NCI-H1105 treated with DMSO at 0.1 percent for 48 hours (cell line): ENCODE measurements at places on chromosomes 2 and 18.

DNA sequence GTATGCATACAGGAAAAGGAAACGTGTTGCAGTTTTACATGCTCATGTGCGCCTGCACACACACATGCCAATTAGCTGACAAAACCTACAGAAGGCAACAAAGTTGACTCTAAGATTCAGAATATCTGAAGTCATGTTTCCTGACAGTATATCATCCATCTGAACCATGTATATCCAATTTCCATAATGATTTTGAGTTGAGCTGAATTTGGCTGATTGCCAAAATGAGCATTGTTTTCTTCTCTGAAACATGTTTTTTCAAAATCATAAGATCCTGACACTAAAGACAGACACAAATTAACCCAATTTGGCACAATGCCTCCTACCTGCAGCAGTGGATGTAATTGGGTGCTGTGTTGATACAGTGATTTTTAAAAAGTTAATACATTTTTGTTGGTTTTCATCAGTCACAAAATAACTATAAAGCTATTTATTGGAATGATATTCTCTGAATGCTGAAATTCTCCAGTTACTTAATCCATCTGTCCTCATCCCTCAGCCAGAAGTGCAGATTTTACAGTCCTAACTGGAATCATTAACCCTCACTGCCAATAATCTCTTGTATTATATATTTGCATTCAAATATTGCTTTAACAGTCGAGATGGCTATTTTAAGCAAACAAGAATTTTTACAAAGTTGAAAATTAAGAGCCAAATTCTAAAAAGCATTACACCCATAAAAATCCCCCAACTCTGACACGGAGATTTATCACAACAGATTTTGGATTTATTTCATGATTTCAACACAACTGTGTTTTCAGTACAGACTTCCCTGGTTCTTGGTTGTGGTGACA is 161.7 kb upstream of the LMAN1 start:
- peak; percentile 78 for DNase-seq

DNA sequence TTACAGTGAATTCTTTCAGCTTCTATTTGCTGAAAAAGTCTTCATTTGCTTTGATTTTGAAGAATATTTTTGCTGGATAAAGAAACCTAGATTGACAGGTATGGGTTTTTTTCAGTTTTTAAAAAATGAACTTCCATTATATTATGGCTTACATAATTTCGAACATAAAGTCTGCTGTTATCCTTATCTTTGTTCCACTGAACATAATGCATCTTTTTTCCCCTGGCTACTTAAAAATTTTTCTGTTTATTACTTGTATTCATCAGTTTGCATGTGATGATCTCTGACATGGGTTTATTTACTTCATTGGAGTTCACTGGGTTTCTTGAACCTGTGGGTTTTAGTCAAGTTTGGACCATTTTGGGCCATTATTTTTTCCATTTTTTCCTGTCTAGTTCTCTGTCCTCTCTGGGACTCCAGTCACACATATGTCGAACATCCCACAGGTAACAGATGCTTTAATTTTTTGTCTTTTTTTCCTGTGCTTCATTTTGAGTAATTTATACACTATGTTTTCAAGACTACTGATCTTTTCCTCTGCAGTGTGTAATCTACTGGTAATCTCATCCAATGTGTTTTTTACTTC is 33.1 kb downstream of the SEC11C start:
- DNase-seq = peak; percentile 26

DNA sequence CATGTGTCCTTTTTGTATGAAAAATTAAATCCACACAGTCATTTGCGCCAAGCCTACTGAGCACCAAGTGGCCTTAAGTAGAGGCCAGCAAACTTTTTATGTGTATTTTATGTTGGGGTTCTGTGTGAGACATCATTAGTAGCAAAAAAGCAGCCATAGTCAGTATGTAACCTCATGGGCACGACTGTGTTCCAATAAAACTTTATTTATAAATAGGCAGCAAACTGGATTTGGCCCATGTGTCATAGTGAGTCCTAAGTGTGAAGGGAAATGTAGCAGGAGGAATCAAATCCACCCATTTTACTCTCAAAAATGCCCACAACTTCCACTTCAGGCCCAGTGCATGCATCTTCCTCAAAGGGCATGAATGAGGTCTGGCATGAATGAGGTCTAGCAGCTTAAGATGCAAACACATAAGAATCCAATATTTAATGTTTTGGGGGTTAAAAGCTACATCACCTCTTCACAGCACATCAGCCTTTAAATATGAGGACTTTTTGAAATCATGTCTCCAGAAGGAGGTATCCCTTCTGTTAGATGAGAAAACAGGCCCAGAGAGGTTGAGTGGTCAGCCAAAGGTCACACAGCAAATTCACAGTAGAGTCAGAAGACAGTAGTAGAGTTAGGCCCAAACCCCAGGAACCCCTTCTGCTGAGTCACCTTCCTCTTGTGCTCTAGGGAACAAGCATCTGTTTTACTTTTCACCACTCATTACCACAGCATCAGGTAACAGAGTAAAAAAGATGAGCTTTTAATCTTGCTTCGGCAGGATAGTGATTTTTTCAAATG is 45.6 kb downstream of the MREG start:
- DNase-seq = no peak

DNA sequence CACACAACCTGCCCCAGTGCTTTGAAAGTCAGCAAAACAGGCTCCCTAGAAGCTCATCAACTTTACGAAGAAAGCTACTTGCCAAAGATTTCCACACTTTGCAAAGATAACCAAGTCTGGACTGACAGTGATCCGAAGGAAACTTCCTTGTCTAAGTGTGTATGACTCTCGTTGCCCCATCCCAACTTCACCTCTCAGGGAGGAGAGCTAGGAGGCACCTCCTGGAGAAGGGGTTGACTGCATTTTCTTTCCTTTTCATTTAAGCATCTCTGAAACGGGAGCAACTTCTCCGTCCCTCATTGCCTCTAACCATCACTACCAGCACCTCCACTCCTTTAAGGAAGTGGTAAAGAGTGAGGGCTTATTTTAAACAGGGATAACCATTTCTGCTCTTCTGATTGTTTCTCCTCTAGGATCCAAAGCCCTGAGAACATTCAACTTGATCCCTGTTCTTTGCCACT is 7.0 kb downstream of the ZEB2 start:
- no peak for DNase-seq

- DNase-seq = no peak
Measured at GRCh38 chr18:22670914-22671313, 253.2 kb upstream of the CTAGE1 start.

DNA sequence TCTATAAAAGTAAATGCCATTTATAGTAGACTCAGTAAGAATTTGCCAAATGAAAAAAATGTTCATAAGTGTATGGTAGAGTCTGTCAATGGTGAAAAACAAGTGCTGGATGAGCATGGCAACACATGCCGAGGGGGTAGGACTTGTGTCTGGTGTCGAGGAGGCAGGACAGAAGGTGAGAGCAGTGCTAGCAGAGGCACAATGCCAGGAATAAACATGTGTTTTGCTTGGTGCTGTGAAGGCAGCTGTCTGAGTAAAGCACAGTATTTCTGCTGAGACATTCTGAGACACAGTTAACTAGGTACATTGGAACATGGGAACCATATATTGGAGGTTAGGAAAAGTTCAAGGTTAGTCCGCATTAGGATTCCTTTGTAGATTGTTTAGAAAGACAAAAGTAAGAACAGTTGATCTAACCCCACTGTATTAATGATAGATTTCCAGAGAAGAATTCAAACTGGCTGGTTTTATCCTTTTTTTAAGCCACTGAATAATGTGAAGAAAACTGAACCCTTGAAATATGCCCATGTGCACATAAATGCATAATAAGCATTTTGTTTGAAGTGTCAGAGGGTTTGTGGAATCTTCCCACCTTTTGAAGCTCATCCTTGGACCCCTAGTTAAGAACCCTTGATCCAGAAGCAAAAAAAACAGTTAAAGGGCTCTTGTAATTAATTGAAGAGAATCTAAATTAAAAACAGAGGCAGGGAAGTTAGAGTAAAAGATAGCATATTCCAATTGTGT is 7.1 kb downstream of the RBM45 start:
- no peak for DNase-seq

DNA sequence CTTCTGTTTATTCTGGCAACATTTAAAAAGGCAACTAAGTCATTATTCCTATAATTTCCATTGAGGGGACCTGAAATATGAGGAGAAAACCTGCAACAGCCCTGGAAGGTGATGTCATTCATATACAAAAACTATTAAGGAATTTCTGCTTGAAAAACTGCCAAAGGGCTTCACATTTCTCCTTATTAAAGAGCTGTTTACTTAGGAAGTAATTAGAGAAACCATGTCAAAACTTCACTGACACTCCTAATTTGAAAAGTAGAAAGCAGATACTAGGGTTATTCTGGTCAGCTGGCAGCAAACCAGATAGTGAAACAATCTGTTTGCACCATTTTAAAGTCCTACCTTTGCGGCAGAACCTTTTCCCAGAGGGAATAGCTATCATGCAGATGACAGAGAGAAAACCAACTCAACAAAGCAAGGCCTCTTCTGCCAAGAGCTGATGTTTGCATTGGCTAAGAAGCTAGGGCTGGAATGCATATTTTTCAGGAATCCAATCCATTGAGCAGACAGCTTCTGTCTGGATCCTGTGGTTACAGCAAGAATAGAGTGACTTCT is 592.2 kb upstream of the SYT4 start:
- peak; percentile 63 for DNase-seq

- no peak for DNase-seq
Measured at GRCh38 chr2:150379166-150379565, 108.3 kb downstream of the RND3 start.

DNA sequence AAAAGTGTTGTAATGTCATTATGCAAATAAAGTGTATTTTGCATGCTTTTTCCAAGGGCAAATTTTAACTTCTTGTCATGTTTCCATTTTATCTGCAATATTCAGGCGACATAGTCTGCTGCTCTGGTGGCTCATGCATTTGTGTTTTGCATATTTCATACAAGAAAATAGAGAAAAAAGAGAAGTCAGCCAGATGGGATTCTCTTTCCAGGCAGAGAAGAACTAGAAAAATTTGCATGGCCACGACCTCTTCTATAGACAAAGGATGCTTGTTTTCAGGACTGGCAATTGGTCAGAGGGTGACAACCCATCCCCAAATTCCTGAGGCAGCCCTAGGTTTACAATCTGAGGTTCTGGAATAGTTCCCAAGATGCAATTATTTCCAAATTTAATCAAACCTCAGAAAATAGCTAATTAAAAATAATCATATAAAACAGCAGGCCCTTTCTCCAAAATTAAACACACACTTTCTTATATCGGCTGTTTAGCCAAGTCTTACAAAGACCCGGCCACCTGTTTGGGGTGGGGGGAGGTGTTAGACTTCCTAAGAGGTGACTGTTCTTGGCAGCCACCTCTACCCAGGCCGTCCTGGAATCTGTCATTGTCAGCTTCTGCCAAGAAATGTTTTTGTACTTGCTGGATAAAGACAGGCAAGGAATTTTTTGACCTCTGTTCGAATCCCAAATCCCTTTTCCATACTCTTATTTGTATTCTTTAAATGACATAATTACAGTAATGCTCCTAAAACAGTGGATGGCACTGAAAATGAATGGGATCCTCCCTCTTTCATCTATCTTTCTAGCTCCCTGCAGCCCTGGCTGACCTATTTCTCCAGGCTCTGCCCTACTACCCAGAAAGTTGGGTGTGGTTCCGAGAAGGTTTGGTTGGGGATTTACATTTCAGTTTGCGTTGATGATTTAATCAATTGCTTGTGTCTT is 20.8 kb upstream of the SOS1 start:
- no peak for DNase-seq

DNA sequence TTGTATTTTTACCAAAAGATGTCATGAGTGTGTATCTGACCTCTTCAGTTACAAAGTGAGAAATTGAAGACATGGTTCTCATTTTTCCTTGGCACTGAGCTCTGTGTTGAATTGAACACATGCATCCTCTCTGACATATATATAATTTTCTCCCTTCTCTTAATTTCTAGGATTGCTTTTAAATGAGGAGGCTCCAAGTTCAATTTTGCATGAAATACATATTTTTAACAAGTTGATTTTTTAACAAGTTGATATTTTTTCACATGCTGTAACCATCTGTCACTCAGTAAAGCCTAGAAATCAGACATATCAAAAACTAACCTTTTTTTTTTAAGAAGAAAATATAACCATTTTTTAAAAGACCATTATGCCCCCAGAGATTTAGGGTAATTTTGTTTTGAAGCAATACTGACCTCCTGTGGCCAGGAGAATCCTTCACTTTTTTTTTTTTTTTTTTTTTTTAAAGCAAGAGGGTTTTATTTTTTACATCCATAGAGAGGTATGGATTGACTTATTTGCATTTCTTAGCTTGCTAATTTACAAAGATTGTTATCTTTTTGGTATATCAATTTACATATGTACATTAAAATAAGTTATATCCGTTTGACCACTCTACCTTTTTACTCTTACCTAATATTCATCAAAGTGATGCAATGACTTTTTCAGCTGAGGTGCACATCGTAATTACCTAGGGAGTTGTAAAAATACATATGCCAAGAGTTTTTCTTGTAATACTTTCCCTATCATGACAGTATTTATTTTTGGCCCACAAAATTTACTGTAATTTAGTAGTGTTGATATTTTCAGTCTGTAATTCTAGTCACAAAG is 161.8 kb downstream of the SOCS6 start:
- peak; percentile 22 for DNase-seq

- DNase-seq = no peak
Measured at GRCh38 chr2:2655453-2656114, 324.5 kb upstream of the MYT1L start.

GRCh38 chr2:240161087-240161750 is 20.8 kb upstream of the OTOS start:
- DNase-seq = no peak

- DNase-seq = no peak
Measured at GRCh38 chr2:128269990-128270671, 48.5 kb downstream of the HS6ST1 start.

GRCh38 chr2:152796941-152797340 is 78.5 kb downstream of the ARL6IP6 start:
- no peak for DNase-seq

DNA sequence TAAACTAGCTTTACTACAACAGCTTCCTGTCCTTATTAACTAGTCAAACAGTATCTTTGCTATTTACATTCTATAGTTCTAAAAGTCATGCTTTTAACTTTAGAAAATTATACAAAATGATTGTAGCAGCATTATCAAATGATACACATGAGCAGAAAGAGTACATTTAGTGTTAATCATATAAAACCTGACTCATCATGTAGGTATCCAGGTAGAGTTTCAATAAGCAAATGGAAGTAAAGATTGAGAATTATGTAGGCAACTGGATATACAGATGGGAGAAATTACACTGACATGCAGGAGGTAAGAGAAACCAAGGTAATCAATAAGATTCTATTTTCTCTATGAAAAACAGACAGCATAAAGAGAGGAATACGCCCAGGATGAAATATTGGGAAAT is 33.8 kb downstream of the TRIP12 start:
- no peak for DNase-seq

- no peak for DNase-seq
Measured at GRCh38 chr18:49655266-49656072, 93.6 kb downstream of the LIPG start.
